ENCODE measurements at places on chromosomes 6 and 20.

DNA sequence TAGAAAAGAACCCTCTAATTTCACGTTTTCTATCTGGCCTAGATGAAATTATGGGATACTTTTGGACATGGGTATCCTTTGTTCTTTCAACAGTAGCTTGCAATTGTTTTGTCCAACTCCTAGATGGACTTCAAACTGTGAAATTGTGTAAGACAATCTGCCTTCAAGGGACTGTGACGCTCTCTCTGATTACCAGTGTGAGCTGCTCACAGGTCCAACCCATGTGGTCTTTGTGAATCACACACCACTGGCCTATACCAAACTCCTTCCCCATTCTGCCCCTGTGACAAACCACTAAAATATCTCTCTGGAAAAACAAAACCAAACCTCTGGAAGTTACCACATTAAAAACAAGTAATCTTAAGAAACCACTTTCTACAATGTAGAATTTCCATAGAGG is 59.5 kb downstream of the NINL start:
- peak; percentile 54 for DNase-seq

- DNase-seq = no peak
Observed at GRCh38 chr6:165798991-165799390, 135.9 kb upstream of the PDE10A start.

- no peak for DNase-seq
Observed at GRCh38 chr6:16840725-16841124, 79.5 kb upstream of the ATXN1 start.

DNA sequence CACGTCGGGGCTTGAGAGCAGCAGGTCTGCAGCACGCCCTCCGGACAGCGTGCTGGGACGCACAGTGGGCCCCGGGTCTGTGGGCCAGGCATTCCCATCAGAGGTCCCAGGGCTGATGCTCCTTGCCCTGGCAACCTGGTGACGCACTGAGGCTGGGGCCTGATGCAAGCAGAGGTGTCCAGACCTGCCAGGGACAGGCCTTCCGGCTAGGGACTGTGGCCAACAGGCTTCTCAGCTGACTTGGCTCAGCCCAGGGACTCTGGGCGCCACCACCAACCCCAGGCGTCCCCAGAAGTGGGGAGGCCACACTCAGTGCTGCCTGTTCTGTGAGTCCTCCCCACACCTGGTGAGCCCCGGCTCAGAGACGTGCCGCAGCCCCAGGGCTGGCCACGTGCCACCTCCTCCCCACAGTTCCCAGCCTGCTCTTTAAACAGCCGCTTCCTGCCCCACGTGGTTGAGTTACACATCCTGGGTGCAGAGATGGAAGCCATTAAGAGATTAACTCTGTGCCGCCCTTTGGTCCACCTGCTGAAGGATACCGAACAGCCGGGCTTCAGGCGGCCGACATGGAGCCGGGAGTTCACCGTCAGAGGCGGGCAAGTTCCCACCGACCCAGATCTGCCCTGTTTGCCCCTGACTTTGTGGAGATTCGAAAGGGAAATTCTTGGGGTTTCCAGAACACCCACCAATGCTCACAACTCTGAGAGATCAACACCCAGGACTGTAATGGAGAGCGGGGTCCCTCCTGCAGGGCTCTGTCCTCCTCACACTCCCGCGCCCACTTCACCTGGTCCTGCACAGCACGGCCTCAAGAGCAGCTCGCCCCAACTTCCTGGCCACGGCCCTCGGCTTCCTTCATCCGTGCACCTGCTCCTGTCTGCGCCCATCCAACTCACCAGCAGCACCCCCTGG is 37.6 kb upstream of the ZBP1 start:
- no peak for DNase-seq

DNA sequence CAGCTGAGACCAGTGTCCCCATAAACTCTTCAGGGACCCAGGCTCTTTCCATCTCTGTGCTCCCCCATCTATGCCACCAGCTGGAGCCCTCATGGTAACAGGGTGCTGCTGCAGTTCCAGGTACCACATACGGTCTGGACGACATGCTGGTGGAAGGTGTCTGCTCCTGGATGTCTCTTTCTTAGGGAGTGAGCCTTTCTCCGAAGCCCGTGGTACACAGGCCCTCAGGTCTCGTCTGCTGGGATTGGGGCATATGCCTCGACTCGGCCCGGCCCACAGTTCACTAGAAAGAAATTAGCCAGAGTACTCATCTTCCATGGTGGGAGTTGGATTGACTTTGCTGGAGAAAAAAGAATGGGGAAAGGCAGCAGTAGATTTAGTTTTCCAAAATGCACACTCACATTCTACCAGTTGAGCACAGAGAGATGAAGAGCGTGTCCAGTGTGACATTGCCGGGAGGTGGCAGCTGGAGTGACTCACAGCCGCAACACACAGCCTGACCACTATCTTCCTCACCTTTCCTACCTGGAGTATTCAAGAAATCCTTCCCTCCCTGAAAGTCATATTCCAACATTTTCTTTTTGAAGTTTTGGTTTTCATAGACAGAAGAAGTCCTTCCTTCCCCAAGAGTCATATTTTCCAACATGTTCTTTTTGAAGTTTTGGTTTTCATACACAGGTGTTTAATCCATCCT is 18.6 kb upstream of the SPO11 start:
- DNase-seq = no peak

DNA sequence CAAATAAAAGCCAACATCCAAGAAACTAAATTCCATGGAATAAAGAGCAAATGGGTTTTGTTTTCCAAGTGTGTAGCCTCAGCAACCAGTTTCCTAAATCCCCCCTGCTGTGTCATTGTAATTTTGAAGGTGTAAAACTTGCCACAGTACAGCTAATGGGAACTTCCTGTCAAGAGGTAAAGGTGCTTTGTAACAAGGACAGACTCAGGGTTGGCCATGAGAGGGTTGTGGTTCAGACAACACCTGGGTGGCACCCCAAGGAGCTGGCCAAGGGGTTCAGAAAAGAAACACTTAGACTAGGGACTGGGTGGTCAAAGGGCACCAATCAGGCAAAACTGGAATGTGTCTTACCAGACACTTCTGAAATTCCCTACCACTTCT is 52.4 kb upstream of the LYRM2 start:
- no peak for DNase-seq

DNA sequence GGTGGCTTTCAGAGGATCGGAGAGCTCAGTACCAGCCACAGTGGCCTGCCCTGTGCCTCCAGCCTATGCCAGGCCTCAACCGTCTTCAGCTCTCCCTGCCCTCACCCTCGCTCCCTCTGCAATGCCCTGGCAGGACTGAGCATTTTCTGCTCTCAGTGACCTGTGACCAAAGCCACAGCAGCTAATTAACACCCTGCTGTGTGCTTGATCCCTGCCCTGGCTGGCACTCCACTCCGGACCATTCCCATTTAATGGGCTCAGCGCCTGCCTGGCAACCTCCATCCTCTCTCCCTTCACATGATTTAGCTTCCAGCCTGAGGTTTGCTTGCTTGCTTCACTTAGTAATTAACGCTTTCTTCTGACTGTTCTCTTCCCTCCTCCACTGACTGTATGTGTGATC is 287.5 kb downstream of the LRFN2 start:
- DNase-seq = no peak

DNA sequence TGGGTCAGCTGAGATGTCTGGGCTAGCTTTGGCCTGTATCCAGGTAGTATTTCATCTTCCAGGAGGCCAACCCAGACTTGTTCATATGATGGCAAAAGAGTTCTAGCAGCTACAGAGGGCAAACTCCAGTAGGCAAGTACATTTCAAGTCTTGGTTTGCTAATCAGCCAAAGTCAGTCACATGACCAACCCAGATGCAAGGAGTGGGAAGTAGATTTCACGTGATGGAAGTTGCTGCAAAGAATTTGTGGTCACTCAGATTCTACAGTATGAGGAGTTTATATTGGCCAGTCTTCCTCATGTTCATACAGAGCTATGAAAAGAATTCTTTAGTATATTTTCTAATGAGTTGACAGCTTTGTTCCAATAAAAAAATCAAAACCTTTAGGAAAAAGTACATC is 101.8 kb downstream of the PHACTR1 start:
- DNase-seq = peak; percentile 37

GRCh38 chr20:52500157-52500556 is 308.6 kb upstream of the ZFP64 start:
- no peak for DNase-seq

DNA sequence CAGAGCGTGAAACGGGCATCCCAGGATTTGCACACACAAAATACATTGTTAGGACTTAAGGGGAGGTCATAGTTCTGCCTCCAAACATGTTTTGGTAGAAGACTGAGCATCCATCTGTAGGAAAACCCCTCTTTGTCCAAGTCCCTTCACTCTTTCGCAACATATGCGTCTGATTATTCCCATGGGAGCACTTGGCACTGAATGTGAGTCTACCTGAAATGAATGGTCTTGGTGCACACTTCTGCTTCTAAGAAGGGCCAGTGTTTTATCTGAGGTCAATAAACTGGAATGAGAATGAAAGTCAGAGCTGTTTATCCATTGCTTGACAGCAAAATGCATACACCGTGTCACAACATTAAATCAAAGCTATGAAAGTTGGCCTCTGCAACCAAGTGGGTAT is 33.0 kb downstream of the GJA10 start:
- DNase-seq = no peak

DNA sequence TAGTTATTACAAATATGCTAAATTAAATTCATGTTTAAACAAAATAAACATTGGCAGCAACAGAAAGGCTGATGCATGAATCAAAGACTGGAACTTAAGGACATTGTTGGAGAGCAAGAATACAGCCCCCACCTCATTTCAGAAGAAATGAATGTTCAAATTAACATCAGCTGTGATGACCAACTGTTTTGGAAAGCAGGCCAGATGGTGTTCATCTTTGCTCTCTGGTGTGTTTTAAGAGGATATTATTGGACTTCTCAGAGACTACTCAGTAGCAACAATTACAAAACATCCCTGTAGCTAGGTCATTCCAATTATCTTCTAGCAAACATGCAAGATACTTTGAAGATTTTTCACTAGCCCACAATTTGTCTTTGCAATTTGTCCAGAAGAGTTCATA is 118.6 kb upstream of the DOK5 start:
- no peak for DNase-seq

DNA sequence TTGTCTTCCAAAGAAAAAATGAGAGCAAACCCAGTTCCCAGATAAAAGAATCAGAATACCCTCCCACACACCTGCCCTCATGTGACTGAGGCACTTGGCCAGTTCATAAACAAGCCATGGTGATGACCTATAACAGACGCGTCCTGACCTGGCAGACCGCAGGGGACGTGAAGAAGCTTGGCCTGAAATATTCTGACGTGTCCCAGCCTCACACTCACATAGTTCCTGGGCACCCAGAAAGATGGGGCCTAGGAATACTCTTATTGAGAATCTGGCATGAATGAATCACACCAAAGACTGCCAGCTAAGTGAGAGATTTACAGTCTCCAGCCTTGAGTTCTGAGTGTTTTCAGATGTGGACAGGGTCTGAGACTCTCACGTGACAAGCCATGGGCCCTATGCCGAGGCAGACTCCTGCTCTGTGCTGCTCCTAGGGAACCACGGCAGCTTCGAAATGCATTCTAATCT is 17.2 kb upstream of the MAP3K4 start:
- no peak for DNase-seq

DNA sequence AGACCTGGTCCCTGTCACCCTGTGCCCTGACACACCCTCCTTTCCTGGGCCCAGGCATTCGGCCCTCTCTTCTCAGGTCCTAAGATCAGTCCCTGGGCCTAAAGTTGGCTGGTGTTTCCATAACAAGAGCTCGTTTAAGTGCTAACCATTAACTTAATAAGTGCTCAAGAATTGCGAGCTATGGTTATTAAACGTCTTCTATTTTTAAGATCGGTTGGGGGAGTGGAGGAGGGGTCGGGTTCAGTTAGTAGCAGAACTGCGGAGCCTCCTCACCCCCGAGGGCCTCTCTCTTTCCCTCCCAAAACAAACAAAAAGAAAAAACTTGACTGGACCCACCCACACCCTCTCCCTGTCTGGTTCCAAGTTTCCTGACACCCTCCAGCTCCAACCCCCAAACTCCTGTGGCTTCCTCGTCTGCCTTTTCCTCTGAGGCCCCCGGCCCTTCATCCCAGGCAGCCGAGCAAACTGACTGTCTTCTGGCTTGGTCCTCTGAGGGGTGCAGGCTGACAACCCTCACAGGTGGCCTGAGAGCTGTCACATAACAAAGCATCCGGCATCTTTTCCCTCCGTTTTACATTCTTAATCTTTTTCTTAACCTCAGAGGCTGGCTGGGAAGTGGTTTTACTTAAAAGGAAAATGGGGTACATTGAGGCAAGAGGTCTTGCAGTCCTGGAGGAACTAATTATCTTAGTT is 2.0 kb downstream of the STK35 start:
- DNase-seq = no peak

GRCh38 chr20:22495172-22495571 is 89.2 kb downstream of the FOXA2 start:
- DNase-seq = no peak

GRCh38 chr6:49813248-49813647 is 26.2 kb upstream of the PGK2 start:
- DNase-seq = no peak

- peak; percentile 79 for DNase-seq
Observed at GRCh38 chr6:158009114-158009891, 27.6 kb downstream of the SYNJ2 start.

- peak; percentile 66 for DNase-seq
Observed at GRCh38 chr6:154649721-154650120, 83.5 kb upstream of the SCAF8 start.

DNA sequence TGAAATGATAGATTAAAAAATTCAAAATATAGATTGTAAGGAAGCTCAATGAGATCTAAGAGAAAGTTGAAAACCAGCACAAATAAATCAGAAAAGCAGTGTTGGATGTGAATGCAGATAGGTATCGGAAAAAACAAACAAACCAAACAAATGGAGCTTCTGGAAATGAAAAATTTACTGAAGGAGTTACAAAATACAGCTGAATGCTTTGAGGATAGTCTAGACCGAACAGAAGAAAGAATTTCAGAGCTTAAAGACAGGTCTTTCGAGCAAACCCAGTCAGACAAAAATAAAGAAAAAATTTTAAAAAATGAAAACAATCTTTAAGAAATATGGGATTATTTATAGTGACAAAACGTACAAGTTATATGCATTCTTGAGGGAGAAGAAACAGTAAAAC is 146.7 kb downstream of the FAM83B start:
- no peak for DNase-seq

- peak; percentile 21 for DNase-seq
Observed at GRCh38 chr6:82365016-82365795, 1.6 kb downstream of the TPBG start.

- DNase-seq = no peak
Observed at GRCh38 chr20:25503936-25504335, 81.4 kb downstream of the NINL start.

- no peak for DNase-seq
Observed at GRCh38 chr6:47091886-47092668, 49.9 kb upstream of the ADGRF1 start.

DNA sequence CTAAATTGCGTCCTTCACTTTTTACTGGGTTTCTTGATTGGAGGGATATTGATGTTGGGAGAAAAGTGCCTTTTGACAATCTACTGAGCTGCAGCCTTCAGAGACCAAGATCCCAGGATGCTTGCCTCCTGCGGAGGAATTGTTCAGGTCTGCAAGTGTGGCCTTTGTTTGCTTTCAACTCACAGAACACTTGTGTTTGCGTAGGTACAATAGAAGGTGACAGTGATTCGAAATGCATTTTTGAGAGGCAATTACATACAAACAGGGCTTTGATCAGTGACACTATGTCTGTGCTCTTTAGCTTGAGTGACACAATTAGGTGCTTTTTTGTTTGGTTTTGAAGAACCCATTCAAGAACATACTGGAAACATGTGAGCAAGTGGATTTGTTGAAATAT is 600.6 kb downstream of the QKI start:
- DNase-seq = peak; percentile 15

GRCh38 chr6:133991096-133991593 is 38.1 kb downstream of the TBPL1 start:
- DNase-seq = no peak

GRCh38 chr6:1399085-1399780 is 9.9 kb downstream of the FOXF2 start:
- no peak for DNase-seq

- peak; percentile 84 for DNase-seq
Observed at GRCh38 chr6:117677553-117678141, 2.4 kb downstream of the NUS1 start.

Data from suppressor macrophage treated with lipopolysaccharide for 1 hour (primary cell).